ENCODE measurements at places on chromosomes 3 and 15. TPM values are rescaled to one million over a fixed set of nuclear protein-coding genes. Genes with fewer than 3 reads are reported as not detected.

- no peak for DNase-seq
Observed at GRCh38 chr3:23837691-23838090, 31.9 kb downstream of the UBE2E1 start.

DNA sequence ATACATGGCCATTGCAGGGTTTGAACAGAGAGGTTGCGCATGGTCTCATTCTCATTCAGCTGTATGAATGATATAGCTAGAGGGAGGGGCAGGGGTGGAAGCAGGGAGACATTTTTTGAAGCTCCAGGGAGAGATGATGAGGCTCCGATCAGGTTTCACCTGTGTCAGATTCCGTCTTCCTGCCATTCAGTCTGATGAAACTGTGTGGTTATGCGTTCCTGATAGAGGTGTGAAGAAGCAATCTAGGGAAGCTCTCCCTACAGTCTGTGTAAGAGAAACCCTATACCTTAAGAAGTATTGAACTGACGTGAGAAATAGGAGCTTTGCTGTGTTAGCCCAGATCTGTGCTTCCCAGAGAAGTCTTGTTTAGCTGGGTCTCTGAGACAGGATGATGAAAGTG, 171.9 kb upstream of the NDN start:
- DNase-seq: no peak

DNA sequence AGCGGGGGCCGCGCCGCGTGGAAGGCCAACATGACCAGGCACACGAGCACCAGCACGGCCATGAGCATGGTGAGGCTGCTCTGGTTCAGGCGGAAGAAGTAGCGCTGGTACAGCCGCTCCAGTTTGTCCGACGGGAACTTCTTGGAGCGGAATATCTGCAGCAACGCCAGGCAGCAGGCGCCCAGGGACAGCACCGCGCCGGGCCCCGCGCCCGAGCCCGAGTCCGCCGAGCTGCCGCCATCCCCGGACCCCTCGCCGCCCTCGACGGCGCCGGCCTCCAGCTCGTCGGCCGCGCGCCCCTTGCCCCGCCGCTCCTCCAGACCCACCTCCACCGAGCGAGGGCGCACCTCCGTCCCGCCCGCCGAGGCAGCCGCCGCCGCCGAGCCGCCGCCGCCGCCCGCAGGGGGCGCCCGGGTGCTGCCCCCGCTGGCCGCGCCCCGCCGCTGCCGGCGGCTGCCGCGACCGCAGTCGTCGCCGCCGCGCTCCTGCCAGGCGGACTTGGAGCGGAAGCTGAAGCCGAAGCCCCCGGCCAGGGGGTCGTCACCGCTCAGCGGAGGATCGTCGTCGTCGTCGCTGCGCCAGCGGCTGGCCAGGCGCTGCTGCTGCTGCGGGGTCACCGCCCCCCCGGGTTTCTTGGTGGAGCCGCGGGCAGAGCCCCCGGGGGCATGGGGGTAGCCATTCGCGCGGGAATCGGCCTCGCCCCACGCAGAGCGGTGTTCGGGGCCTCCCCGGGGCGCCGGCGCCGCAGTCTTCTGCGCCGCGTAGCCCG, 957 bp downstream of the ADCY5 start:
- DNase-seq: peak; percentile 30

- DNase-seq: no peak
Observed at GRCh38 chr15:78209646-78210348, 24.6 kb downstream of the ACSBG1 start.

RAD51 gene
- total RNA-seq: 66.7 TPM

CDHR4 gene
- total RNA-seq: not detected

ERICH6 gene
- 0.50 TPM for total RNA-seq

- DNase-seq: no peak
Observed at GRCh38 chr15:99492275-99492674, 73.5 kb upstream of the MEF2A start.

GUCA1C gene
- not detected for total RNA-seq

DNA sequence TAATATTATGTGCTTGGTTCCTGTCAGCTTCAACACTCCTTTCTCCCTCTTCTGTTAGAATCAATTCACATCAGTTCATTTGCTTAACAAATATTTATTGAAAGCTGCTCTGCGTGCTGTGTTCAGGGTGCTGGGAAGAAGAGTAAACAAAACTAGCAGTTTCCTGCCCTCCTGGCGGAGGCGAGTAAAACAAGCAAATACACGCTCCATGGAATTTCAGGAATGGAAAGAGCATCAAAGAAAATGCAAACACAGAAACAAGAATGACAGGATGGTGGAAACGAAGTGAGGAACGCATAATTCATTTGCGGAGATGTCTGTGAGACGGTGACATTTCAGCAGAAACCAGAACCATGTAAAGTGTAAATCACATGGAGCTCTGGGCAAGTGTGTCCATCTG, 49.4 kb upstream of the SPTSSB start:
- DNase-seq: no peak

ADGRG7 gene
- total RNA-seq: not detected

GRCh38 chr3:53672981-53673380, 173.2 kb downstream of the CHDH start:
- DNase-seq: no peak

CFAP91 gene
- total RNA-seq: not detected

COL6A6 gene
- not detected for total RNA-seq

NRROS gene
- total RNA-seq: 40.6 TPM

GRCh38 chr3:72240531-72240930, 455.6 kb upstream of the PROK2 start:
- no peak for DNase-seq

TEX55 gene
- not detected for total RNA-seq

DNA sequence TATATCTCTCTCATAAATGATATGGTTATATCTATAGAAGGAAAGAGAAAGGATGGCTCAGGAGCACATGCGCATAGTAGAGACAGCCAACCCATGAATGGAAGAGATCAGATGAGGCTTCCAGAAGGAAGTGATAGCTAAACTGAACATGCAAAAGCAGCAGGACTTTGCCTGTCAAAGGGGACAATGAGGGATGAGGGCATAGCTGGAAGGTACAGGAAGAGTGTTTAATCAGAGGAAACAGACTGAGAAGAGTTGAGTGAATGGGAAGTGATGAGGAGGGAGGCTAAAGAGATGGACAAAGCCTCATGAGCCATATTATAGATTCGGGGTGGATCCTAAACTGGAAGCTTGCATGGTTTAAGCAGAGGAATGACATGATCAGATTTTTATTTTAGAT, 26.5 kb upstream of the VEPH1 start:
- DNase-seq: no peak

DNA sequence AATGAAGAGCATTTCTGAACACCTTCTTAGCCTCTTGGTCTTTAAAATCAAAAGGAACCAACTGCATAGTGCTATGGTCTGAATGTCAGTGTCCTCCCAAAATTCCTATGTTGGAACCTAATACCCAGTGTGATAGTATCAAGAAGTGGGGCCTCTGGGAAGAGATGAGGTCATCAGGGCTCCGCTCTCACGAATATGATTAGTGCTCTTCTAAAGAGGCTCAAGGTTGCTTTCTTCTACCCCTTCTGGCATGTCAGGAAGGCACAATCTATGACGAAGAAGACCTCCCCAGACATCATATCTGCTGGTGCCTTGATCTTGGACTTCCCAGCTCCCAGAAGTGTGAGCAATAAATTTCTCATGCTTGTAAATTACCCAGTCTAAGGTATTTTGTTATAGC, 209.5 kb downstream of the MAGI1 start:
- DNase-seq: no peak

- DNase-seq: no peak
Observed at GRCh38 chr3:73236867-73237266, 175.4 kb downstream of the EBLN2 start.

PDE12 gene
- total RNA-seq: 24.5 TPM

POLQ gene
- total RNA-seq: 29.0 TPM

PYGO1 gene
- total RNA-seq: 0.06 TPM

DNA sequence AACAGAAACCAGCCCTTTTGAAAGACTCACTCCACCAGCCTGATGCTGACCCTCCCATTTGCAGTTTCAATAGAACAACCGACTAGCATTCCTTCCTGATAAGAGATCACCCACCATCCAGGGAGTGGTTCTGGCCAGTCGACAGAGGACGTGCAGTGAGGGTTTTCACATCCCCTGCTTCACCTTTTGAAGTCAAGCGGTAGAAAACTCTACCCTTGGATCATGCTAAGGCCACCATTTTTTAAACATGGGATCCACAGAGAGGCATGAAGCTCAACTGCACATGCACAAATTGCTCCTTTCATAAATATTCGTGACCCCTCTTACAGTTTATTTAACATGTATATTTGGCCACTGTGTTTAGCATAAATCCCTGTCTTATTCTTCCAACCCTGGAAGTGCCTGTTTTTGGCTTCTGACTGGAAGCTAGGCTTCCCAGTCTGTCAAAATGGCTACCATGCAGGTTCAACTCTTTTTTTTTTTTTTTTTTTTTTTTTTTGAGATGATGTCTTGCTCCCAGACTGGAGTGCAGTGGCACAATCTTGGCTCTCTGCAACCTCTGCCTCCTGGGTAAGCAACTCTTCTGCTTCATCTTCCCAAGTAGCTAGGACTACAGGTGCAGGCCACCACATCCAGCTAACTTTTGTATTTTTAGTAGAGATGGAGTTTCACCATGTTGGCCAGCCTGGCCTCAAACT, 1.0 kb upstream of the THUMPD3 start:
- no peak for DNase-seq

GRCh38 chr3:177468331-177468730, 271.0 kb upstream of the TBL1XR1 start:
- DNase-seq: no peak

GRCh38 chr15:68630211-68630555, 51.4 kb downstream of the CORO2B start:
- DNase-seq: no peak

DNA sequence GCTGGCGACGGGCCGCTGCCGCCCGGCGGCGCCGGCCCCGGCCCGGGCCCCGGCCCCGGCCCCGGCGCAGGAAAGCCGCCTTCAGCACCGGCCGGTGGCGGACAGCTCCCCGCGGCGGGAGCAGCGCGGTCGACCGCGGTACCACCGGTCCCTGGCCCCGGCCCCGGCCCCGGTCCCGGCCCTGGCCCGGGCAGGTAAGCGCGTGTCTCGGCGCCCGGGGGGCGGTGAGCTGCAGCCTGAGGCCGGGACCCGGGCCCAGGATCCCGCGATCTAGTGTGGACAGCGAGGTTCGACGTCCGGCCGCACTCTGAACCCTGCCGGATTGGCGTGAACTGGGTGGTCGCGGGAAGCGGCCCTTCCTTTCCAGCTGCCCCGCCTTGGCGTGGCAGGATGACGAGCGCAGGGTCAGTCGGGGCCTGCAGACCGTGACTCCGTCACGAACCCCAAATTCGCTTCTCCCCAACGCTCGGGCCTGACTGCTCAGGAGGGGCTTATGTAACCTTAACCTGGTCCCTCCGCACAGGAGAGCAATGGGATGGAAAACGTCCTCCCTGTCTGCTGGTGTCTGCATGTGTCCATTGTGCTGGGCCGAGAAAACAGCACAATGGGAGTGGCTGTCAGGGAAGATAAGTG, 472 bp downstream of the BSN start:
- DNase-seq: peak; percentile 57

ALPK3 gene
- total RNA-seq: 0.15 TPM

- no peak for DNase-seq
Observed at GRCh38 chr3:44576613-44577012, 8.2 kb upstream of the ZNF660 start.

DNA sequence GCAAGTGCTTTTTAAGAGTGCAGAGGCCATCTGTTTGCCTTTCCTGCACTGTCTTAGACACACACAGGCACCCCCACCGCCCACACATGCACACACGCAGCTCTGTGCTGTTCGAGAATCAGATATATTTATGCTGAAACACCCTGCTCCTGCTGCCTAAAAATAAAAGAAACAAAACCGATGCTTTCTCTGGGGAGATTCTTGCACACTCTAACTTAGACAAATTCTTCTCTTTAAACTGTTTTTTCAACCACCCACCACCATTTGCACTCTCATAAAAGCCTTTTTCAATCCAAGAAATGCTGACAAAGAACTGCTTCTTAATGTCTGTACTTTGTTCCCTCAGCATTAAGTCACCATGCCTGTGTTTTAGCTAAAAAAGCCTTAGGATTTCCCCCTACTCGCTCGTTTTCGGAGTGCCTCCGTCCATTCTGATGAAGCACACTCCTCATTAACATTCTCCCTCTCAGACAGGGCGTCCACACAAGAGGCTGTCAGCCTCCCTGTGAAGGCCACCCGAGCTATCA, 26.2 kb downstream of the SLC12A8 start:
- no peak for DNase-seq

CADPS gene
- total RNA-seq: not detected

CHCHD6 gene
- total RNA-seq: 5.4 TPM

SAMD7 gene
- not detected for total RNA-seq

C3orf80 gene
- total RNA-seq: not detected

GOLGA6L4 gene
- total RNA-seq: 1.4 TPM

GRCh38 chr3:10845001-10845761, 29.2 kb downstream of the SLC6A11 start:
- no peak for DNase-seq

DNA sequence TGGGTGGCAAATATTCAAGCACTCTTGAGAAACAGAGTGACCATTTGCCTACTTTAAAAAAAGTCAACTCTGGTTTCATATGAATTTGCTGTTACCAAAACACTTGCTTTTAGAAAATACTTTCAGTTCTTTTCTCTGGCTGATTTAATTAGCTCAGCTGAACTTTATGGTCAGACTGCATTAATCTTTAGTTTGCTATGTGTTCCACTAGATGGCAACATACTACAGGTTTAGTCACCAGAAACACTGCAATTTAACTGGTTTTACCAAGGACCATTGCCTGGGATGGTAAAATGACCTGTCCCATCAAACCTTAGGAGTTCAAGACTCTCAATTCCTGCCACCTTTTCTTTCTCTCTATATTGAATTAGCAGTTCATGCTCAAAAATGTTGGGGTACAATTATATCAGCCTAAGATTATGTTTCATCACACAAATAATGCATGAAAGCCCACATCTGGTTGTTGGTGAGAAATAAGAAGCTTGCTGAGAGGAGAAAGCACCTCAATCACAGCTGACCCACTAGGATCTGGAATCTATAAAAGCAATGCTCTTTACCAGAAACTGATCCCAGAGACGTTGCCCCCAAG, 14.2 kb downstream of the EIF4E3 start:
- no peak for DNase-seq

TPRG1 gene
- 1.7 TPM for total RNA-seq

- no peak for DNase-seq
Observed at GRCh38 chr15:42282344-42282743, 9.1 kb upstream of the TMEM87A start.

- DNase-seq: no peak
Observed at GRCh38 chr3:35779611-35780010, 140.3 kb downstream of the ARPP21 start.

- DNase-seq: no peak
Observed at GRCh38 chr15:39448409-39448808, 132.5 kb upstream of the THBS1 start.

- DNase-seq: no peak
Observed at GRCh38 chr3:120443626-120444123, 7.1 kb downstream of the FSTL1 start.

UCN2 gene
- not detected for total RNA-seq

MYRIP gene
- not detected for total RNA-seq

Data from activated CD4-positive, alpha-beta T cell treated with anti-CD3 and anti-CD28 coated beads, Interleukin-2, amount 10 ng/mL, durations not matched to agents 7 days and 5 days (primary cell).